HTR-8/SVneo (cell line): ENCODE measurements at places on chromosomes 4 and X.

GRCh38 chrX:49282647-49283011 lies 13.0 kb downstream of the PPP1R3F start:
- DNase-seq: peak; percentile 9

- no peak for DNase-seq
Measured at GRCh38 chr4:84384801-84385200, 114.3 kb downstream of the NKX6-1 start.

- no peak for DNase-seq
Measured at GRCh38 chrX:25072247-25072646, 56.5 kb upstream of the ARX start.

DNA sequence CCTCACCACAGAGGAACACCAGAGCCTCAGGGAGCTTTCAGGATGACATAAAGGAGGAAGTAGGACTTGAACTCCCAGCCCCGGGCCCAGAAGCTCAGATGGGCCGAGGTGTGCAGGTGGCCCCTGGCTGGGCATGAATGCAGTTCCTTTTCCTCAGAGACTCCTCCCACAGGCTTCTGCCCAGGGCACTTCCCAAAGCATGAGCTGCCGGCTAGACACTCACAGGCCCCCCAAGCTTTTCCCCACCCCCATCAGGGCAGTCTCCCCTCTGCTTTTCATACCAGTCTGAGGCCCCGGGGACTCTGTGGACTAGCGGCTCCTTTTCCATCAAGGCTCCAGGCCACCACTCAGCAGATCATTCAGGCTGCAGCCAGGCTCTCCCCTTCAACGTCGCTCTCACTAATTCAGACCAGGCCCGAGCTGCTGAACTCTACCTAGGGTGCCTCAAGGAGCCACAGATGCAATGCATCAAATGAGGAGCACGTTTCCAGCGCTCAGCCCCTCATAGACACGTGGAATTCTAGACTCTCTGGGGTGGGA lies 36.9 kb downstream of the HMX1 start:
- DNase-seq: no peak

- DNase-seq: no peak
Measured at GRCh38 chrX:108704839-108705238, 31.5 kb downstream of the IRS4 start.

- peak; percentile 36 for DNase-seq
Measured at GRCh38 chr4:3111461-3111860, 37.0 kb downstream of the HTT start.

- no peak for DNase-seq
Measured at GRCh38 chr4:1491328-1492141, 85.3 kb upstream of the NKX1-1 start.

GRCh38 chr4:26877961-26878360 lies 17.3 kb downstream of the STIM2 start:
- DNase-seq: no peak

DNA sequence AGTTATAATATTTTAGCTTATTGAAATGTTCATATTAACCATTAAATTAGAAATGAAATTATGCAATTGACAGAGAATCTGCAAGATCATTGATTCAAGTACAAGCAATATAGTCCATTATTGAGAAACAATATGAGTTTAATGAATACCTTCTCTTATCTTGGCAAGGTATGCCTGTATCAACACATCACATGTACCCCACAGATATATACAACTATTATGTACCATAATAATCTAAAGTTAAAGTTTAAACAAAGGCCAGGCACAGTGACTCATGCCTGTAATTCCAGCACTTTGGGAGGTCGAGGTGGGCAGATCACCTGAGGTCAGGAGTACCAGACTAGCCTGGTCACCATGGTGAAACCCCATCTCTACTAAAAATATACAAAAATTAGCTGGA lies 514.7 kb downstream of the PCDH7 start:
- no peak for DNase-seq

- DNase-seq: peak; percentile 12
Measured at GRCh38 chr4:129929052-129929451, 833.1 kb downstream of the C4orf33 start.

DNA sequence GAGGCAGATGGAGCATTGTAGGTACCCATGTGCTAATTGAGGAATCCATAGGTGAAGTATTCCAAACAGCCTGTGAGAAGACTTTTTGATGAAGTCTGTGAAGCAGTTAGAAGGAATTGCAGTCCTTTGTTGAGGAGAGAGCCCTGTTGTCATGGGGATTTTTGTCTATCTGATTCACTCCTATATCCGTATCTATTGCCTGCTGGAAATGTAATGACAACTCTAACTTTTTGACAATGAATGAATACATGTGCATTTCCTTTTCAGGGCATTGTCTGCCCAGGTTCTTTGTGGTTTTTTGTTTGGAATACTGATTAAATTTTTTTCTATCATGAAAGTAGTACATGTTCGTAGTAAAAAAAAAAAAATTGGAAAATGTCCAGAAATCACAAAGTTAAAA lies 31.1 kb downstream of the STK32B start:
- DNase-seq: no peak

GRCh38 chr4:18007625-18008024 lies 13.9 kb downstream of the LCORL start:
- DNase-seq: no peak

- no peak for DNase-seq
Measured at GRCh38 chr4:8254076-8254475, 15.5 kb upstream of the HTRA3 start.

DNA sequence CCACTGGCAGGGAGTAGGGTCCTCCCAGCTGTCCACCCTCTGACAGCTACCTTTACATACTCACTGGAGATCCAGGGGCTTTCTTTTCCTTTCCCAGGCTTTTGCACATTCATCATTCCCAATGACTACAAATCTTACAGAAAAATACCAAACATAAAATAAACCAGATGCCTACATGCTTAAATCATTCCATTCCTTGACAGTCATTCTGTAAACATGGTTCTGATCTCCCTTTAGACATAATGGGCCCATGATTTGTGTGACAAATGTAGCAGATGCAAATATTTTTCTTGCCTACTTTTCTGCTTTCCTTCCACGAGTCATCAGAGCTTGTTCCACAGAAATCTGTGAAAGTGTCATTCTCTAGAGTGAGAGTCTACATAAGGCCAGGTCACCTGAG lies 207.0 kb downstream of the IDS start:
- DNase-seq: no peak

DNA sequence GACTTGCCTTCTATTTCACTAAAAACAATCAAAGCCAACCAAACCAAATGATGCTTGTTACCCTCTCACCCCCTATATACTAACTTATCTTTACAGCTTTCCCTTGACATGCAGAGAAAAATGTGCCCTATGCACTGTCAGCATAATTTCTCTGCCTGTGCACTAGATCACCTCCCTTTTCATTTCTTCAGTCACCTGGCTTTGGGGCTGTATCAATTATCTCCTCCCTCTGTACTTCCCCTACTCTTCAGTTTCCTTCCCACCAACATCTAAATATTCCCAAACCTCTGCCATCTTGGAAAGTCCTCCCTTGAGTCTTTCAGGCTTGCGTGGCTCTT lies 103.5 kb upstream of the TAPT1 start:
- no peak for DNase-seq

DNA sequence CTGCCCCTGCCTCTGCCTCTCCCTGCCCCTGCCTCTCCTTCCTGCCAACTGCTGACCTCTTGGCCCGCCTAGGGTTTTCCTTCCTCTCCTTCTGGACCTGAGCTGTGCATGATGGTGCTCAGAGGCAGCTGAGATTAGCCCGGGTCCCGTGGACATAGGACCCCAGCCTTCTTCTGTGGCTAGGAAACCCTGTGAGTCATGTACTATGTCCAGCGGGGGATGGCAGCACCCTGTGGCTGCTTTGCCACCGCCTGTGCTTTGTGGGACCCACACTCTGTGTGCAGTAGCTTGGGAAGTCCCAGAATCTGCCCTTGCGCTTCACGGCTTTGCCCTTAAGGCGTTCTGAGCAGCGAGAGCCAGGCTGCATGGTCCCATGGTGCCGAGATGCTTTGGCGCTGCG lies 105.5 kb upstream of the PSAPL1 start:
- DNase-seq: peak; percentile 57

DNA sequence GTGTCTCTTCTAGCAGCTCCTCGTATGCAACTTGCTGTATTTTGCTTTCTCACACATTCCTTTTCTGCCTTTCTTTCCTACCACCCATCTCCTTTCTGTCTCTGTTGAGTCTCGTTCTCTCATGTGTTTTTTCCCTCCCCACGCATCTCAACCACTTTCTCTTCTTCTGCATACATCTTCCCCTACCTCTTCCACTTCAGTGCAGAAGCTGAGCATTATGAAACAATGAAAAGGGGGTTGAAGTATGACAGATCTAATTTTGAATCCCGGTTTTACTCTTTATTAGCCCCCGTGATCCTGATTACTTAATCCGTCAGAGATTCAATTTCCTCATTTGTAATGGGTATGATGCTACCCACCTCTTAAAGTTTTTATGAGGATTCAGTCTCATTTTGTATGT lies 7.3 kb downstream of the FAM241A start:
- DNase-seq: no peak

GRCh38 chrX:16639966-16640365 lies 10.0 kb upstream of the S100G start:
- DNase-seq: no peak

DNA sequence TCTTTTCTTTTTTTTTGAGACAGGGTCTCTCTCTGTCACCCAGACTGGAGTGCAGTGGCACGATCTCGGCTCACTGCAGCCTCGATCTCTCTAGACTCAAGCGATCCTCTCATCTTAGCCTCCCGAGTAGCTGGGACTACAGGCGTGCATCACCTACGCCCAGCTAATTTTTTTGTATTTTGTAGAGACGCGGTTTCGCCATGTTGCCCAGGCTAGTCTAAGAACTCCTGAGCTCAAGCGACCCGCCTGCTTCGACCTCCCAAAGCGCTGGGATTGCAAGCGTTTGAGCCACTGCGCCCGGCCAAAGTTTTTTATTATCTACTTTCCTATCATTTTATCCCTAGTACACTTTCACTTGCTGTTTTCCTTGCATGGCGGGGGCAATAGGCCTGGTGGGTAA lies 1.4 kb downstream of the UBA6 start:
- DNase-seq: no peak

DNA sequence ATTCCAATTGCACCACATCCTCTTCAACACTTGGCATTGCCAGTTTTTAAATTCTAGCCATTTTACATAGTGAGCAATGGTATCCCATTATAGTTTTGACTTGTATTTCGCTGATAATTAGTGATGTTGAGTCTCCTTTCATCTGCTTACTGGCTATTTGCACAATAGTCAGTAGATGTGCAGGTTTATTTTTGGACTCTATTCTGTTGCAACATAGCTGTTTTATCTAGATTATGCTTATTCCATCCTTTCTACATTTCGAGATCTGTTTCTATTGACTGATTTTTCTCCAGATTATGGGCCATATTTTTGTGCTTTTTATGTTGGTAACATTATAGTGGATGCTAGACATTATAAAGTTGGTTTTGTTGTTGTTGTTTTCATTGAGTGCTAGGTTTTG lies 106.1 kb downstream of the WWC2 start:
- no peak for DNase-seq

GRCh38 chr4:80386281-80386886 lies 50.9 kb downstream of the CFAP299 start:
- DNase-seq: no peak

- no peak for DNase-seq
Measured at GRCh38 chrX:70171624-70172023, 5.7 kb upstream of the DGAT2L6 start.

- no peak for DNase-seq
Measured at GRCh38 chr4:175932116-175932515, 120.1 kb upstream of the GPM6A start.

DNA sequence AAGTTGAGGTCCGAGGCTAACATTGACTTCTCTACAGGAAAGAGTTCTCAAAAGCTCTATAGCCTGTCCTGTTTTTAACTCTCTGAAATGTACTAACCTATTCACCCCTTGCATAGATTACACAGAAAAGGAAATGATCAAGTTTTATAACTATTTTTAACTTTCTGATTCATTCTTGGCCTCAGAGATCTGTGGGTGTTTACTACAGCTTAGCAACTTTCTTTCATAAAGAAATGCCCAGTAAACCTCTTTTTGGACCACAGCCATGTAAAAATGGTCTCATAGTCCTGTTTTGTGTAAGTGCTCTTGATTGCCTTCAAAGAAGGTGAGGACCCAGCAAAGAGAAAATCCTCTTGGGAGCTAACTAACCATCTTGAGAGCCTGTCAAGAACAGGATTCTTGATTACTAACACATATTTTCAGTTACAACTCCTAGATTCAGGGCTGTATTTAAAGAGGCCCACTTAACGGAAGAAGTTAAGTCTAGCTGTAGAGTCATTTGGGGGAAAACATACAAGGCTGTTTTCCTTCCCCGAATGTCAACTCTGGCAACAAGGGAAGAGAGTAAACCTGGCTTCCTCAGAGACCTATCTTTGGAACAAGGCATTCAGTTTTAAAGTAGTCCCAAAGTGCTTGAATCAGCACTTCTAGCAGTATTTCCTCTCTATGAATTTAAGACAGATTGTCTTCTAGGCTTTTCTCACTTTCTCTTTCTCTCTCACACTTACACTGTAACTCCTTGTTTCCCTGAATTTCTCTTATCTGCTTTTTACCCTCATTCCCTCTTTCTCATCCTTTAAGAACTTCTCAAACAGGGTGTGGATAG lies 78.2 kb downstream of the IL21 start:
- DNase-seq: no peak

- no peak for DNase-seq
Measured at GRCh38 chr4:80199004-80199560, 1.8 kb downstream of the PRDM8 start.

DNA sequence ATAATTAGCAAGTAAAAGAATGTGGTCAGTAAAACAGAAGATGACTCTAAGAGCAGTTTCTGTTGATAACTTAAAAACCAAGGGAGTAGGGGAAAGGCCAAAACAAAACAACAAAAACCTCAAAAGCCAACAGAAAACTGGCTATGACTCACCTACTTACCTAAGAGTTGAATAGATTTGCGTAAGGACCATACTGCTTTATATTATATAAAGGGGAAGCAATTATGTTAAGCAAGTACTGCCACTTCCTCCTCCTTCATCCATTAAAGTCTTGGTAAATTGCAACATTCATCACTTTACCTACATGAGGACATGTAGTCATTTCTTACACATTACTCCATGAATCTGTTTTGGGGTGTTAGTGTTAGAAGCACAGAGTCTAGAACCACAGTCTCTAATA lies 85.9 kb upstream of the FAM47A start:
- no peak for DNase-seq

GRCh38 chrX:102739657-102740056 lies 19.1 kb downstream of the GPRASP3 start:
- DNase-seq: no peak

DNA sequence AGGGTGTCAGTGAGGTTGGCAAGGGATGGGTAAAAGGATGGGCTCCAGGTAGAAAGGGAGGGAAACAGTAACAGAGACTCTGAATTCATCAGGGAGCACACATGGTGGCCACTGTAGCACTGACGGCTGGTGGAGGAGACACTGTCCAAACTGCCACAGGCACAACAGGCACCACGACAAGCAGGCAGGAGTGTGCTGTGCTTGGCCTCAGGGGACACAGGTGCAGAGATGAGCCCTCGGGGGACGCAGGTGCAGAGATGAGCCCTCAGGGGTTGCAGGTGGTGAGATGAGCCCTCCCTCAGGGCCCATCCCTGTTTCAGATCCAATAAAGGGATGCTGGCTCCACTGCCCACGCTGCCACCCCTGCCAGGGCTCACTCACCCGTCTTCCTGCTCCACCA lies 7.6 kb downstream of the PDE6B start:
- DNase-seq: no peak
